ENCODE measurements at places on chromosomes 2 and 18.

GRCh38 chr2:229124136-229124535 lies 147.0 kb downstream of the PID1 start:
- no peak for DNase-seq

GRCh38 chr2:20542746-20543468 lies 96.0 kb downstream of the RHOB start:
- no peak for DNase-seq

DNA sequence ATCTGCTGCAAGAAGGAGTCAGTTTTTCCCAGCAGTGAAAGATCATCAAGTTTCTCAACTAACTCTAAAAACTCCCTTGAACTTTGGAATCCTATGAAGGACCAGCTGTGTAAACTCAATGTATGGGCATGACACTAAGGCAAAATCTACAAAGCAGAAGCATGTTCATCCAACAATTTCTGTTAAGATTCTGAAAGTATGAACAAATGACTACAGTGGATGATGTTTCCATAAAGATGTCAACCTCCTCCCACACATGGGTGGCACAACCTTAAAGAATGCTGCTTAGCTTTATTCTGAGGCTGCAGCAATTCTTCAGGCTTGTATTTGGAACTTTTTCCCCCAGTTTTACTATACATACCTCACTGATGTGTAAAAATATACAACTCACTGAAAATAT lies 47.2 kb downstream of the WDR33 start:
- DNase-seq, result no peak

DNA sequence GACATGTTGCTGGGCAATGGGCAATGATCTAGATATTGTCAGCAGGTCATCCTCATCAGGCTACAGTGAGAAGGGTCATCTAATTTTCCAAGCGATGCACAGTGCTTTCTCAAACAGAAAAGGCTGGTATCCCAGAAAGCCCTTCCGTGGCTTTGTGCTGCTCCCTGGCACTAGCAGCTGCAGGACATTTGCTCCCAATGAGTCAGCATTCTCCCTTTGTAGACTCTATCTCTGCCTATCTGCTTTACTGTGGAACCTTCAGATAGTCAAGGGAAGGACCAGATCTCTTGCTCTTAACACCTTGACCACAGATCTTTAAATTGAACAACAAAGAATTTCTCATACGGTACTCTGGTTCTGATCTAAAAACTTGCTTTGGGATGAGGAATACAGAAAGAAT lies 101.4 kb downstream of the CDH2 start:
- DNase-seq, result no peak

DNA sequence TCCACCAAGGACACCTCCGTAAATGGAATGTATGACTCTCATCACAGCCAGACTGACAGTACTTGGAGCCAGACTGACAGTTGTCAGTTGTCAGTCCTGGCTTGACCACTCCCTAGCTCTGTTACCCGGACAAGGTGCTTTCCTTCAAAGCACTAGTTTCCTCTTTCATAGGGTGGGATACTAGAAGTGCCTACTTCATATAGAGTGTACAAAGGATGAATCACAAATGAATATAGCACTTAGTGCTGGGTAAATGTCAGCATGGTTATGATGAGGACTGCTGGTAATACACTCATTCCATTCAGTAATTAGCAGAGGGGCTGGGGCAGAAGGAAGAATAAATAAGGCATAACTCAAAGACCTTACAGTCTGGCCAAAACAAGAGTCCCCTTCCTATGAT lies 91.4 kb downstream of the ARL4C start:
- DNase-seq, result no peak

- DNase-seq, result no peak
Measured at GRCh38 chr18:24975496-24976372, 376.2 kb downstream of the ZNF521 start.

DNA sequence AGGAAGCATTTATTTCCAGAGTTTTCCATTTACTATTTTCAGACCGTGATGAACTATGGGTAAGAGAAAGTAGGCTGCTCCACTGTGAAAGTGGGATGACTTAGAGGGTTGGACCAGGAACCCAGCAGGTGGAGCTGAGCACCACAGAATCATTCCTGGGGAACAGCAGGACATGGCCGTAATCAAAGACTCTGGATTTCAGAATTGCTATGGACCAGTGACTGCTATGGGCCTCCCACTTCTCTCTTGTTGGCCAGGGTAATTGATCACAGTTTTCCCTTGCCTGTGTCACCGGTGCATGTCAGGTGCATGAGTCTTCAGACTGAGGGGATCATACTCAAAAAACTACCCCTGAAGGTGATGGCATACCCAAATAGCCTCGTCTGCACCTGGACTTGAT lies 90.6 kb upstream of the GPC1 start:
- no peak for DNase-seq

- no peak for DNase-seq
Measured at GRCh38 chr2:221203856-221204255, 368.2 kb downstream of the EPHA4 start.

DNA sequence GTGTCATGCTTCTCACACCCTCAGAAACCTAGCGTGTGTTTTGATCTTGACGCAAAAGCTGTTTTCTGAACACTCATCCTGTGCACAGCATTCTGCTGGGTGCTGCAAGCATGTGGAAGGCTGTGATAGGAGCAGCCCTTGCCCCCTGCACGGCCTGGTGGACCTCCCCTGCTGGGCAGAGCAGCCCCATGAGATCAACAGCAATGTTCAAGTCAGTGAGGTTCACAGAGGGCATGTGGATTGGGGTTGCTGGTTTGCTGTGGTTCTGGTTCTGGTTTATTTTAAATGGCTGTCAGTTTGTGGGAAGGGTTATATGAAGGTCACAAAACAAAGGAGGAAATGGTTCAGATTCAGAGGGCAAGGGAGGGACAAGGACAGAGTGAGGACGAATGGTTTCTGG lies 71.3 kb downstream of the SOWAHC start:
- DNase-seq, result no peak

- DNase-seq, result no peak
Measured at GRCh38 chr2:198809976-198810375, 647.8 kb downstream of the SATB2 start.

DNA sequence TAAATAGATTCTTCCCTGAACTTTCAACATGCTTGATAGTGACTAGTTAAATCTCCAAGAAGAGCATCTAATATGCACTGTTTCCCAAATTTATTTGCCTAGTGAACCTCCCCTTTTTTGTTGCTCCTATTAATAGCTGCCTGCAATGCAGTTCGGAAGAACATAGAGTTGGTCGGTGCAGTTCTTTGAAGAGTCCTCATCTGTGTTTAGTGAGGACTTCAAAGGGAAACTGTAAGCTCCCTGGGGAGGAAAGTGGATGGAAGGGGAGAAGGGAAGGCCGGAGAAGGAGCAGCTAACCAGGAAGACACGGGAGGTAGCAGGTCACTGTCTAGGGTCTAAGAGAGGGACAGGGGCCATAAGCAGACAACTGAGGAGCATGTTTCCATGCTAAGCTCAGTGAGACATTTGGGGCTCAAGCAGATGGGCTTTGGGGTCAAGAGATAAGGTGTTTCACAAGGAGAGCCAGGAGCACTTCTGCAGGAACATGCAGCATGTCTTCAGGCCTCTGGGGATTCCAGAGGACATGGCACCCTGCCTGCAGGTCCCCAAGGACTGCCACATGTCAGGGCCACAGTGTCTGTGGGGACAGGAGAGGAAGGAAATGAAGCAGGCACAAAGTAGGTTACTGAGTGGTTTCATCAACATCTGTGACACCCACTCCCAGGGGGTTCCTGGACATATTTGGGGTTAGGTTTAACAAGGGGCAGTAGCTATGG lies 48.7 kb upstream of the ANXA4 start:
- DNase-seq, result no peak

DNA sequence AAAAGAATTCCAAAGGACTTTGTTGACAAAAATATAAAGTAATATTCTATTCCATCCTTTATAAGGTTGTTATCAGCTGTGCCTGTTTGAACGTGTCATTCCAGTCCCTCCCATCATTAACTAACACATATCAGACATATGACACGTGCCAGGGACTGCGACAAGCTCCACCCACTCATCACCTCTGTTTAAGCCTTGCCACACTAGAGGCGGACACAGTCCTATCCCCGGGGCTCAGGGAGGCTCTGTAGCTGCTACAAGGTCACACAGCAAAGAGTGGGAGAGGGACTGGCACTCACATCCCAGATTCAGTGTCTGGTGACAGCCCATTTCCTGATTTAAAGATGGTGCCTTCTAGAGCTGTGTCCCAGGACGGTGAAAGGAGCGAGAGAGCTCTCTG lies 30.0 kb downstream of the TBC1D8 start:
- DNase-seq, result no peak

- DNase-seq, result no peak
Measured at GRCh38 chr2:123040506-123040905, 984.6 kb upstream of the CNTNAP5 start.

DNA sequence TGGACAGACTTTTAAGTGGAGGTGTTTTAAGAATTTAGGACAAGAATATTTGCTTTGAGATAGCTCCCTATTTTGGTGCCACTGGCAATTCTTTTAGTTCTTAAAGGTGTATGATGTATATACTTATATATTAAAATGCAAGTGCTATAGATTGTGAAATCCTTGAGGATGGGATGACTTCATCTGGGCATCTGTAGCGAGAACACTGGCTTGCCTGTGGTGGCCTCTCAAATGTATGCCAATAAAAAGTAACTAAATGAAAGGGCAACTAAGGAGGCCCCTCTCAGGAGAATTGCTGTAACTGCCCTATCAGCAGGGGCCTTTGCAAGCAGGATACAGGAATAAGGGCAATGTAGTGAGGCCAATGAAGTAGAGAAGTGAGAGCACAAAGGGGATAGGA lies 2.6 kb upstream of the THUMPD2 start:
- DNase-seq, result no peak

DNA sequence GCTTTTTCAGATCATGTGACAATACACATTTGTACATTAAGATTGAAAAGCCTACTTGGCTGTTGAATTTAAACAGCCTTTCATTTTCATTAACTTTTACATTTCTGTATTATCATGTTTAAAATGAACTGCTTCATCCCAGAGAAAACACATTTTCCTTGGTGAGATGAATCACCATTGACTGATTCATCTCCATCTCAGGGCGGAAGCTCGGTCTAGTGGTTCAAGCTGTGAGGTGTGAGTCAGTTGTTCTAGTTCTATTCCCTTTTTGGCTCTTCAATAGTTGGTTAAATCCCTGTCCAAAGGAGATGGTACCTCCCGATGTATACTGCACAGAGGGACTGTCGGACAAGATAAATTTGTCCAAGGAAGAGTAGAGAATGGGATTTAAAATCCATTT lies 189.7 kb downstream of the ADCYAP1 start:
- DNase-seq, result no peak

GRCh38 chr18:33440060-33441043 lies at the start of gene CCDC178:
CCDC178 (minus strand) TSS chr18:33440721; CDS start chr18:33412088, 28,633 bp downstream.
- DNase-seq, result no peak

GRCh38 chr2:222671259-222672067 lies at the start of gene MOGAT1:
MOGAT1 (plus strand) TSS chr2:222671658; CDS start chr2:222671786, 128 bp downstream.
- DNase-seq, result no peak

DNA sequence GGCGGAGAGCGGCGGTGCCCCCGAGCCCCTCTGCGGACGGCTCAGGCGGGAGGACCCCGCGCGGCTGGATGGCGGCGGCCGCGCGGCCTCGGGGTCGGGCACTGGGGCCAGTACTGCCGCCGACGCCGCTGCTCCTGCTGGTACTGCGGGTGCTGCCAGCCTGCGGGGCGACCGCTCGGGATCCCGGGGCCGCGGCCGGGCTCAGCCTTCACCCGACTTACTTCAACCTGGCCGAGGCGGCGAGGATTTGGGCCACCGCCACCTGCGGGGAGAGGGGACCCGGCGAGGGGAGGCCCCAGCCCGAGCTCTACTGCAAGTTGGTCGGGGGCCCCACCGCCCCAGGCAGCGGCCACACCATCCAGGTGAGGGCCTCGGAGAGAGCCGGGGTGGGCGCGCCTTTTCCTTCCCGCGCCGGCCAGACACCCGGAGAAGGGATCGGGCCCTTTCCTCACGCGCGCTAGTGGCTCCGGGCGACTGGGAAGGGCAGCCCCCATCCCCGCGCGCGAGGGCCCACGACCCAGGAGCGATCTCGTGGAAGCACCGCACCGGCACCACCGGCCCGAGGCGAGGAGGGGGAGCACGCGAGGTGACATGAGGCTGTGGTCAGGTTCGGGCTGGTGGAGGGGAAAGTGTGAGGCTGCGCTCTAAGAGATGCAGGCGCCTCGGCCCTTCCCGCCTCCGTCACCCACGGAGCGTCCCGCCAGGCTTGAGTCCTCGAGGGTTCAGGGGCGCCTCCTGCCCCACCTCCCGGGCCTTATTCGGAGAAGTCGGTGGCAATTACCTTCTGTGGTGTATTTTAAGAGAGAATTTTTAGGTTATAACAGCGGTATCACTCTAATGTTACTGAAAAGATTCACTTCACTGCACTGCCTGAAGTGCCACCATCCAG lies 607 bp downstream of the LAMA3 start:
- DNase-seq, result no peak

DNA sequence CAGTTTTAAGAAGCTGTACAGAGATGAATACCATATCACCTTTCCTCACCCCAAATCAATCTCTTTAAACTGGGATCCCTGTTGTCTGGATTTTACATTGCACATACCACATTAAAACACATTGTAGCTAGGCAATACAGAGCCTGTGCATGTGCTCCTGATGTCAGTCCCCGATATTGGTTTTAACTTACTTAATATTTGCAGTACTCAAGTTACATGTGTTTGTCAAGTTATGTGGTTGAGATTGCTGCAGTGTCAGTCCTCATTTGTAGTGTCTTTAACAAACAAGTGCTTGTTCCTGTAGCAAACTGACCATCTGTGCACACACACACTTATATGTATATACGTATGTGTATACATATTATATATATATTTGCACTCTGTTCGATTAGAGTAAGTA lies 10.4 kb upstream of the UBE2E3 start:
- DNase-seq, result no peak

DNA sequence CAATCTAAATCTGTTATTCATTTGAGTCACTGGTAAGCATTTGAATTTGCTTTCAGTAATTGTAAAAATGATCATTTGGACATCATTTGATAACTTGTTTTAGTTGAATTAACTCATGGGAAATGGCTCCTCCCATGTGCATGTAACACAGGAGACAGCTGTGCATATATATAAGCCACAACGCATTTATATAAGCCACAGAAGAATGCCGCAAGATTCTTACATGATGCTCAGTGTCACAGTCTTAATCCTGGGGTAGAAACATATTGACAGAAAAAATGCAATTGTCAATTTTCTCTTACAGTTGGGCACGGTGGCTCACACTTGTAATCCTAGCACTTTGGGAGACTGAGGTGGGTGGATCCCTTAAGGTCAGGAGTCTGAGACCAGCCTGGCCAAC lies 13.3 kb upstream of the IAH1 start:
- DNase-seq, result no peak

DNA sequence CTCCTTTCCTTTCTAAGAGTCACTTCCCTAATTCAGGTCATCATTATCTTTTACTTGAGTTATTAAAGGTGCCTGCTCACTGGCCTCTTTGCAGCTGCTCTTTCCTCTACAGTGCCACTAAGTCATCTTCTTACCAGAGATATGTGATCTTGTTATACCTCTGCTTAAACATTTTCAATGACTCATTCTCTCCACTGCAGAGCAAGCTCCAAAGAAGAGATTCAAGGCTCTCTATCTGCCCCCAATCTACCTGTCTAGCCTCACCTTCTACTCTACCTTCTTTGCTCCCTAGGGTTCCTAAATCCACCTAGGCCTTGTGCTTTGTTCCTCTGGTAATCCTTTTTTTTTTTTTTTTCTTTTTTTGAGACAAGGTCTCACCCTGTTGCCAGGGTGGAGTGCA lies 3.1 kb downstream of the ARHGEF33 start:
- no peak for DNase-seq

GRCh38 chr2:45328264-45328870 lies 282.7 kb downstream of the SRBD1 start:
- DNase-seq, result no peak

Data from activated CD8-positive, alpha-beta memory T cell treated with anti-CD3 and anti-CD28 coated beads for 1 hour (primary cell).